ENCODE measurements at places on chromosomes 2 and 18.

DNA sequence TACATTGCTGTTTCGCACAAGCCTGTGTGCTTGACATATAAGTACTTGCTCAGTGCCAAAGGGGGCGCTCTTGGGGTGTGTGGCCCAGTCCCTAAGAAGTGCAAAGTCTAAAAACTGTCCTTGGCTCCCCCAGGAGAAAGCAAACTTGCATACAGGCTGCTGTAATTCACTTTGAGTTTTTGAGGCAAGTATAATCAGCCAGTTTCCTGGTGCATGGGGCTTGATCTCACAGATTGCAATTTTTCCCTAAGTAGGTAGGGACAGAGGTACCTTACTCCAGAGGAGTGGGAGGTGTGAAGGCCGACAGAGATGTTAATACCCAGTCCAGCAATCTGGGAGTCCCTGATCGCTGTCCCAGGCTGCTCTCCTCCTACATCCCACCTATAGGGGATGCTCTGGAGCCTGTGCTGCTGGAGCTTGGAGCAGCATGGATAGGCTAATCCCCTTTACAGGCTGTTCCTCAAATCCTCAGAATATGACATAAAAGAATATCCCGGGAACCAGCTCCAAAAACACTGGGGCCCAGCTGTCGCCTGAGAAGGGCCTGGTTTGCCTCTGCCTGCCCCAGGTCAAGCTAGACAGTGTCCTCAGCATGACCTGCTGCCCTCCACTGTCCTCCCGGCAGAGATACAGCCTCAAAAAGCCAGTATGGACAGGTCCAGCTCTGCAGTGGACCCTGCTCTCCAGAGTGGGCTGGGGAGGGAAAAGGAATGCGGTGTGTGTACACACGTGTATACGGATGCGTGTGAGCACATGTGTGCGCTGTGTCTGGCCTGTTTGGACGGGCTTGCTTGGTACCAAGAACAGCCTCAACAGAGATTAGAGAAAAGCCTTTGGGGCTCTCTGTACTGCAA, 136.5 kb upstream of the HAAO start:
- DNase-seq: no peak

- no peak for DNase-seq
Measured at GRCh38 chr2:99545066-99545465, 55.2 kb upstream of the REV1 start.

- no peak for DNase-seq
Measured at GRCh38 chr2:186827411-186827810, 21.6 kb downstream of the ZSWIM2 start.

- DNase-seq: no peak
Measured at GRCh38 chr2:31372097-31372496, 42.4 kb downstream of the XDH start.

GRCh38 chr2:108589781-108590180, 55.5 kb downstream of the LIMS1 start:
- DNase-seq: no peak

DNA sequence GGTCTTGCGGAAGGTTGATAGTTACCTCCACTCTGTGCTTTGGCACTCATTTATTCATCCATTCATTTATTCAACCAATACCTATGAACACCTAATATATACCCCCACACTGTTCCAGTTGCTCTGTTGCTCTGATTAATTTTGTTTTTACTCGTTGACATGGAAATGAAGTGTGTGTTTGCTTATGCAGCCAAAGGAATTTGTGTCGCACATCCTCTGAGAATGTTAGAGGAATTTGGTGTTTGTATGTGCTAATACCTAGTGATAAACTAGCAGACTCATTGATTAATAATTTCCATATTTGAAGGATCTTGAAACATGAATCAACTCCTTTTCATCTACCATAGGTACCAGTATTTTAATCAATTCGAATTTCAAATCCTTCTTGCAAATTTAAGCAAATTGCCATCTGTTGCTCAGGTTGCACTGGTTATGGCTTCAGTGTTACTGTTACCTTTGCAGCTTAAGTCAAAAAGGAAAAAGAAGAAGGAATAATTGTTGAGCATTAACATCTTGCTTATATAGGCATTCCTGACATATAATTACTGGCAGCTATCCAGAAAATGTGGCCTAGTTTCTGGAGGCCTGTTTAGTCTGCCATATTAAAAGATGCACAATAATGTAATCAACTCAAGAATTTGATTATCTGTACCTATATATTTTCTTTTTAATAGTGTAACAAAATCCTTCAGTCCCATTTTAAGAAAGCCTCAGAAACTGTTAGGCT, 25.7 kb upstream of the CRIM1 start:
- no peak for DNase-seq

- peak; percentile 21 for DNase-seq
Measured at GRCh38 chr2:59584958-59585357, 968.5 kb downstream of the BCL11A start.

GRCh38 chr2:216429428-216429827, 17.1 kb downstream of the SMARCAL1 start:
- DNase-seq: no peak

DNA sequence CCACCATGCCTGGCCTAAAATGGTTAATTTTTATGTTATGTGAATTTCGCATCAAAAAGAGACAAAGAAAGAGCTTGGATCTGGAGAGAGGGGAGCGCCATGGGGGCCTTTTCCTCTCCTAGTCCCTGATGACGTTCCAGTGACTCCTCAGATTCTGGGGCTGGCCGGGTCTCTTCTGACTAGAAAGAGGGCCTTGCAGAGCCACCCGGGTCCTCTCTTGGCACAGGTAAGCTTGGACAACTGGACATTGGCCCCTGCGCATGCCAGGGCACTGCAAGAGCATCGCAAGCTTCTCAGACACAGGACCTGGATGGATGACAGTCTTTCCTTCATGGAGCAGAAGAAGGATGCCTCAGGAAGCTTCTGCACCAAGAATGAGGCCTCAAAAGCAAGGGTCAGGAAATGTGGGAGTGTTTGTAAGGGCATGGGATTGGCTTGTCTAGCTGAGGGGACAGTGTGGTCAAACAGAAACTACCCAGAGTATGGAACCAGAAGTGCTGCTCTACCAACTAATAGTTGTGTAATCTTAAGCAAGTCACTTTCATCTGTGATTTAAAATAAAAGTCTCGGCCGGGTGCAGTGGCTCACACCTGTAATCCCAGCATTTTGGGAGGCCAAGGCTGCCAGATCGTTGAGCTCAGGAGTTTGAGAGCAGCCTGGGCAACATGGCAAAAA, 35.2 kb downstream of the FOSL2 start:
- DNase-seq: no peak

DNA sequence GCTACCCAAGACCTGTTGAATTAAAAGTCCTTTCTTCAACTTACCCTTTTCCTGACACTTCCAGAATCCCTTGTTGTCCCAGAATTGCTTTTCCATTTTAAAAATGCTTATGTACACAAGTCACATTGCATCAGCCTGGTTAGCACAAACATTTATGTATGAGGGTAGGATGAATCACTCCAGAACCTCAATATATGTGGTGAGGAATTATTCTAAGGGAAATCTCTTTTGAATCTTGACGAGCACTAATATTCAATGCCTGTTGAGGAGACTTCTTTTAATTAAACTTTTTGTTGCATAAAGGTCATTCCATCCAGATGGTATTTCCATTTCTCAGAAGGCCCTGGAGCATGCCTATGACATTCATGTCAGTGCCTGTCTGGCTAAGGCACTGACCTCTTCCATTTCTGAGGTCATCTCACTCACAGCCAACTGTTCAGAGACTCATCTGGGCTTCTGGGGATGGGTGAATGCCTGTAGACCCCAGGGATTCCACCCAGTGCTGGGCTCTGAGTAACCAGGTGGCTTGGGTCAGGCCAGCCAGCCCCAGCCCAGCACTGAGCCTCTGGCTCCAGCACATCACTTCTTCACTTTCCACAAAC, 28.2 kb downstream of the ACMSD start:
- no peak for DNase-seq

- DNase-seq: no peak
Measured at GRCh38 chr2:163312713-163313112, 423.1 kb downstream of the FIGN start.

DNA sequence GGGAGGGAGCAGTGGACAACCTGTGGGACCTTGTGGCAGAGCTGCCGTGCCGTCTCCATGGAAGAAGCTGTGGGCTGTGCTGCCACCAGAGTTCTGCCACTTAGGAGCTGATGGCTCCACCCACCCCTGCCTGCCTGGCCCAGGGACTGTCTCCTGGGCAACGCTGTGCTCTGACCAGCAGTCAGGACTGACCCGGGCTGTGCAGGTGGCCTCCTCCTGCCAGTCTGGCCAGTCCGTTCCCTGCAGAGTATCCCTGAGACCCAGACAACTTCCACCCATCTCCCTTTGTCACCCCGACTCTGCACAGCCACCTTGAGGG, 12.8 kb downstream of the ASIC4 start:
- DNase-seq: no peak

DNA sequence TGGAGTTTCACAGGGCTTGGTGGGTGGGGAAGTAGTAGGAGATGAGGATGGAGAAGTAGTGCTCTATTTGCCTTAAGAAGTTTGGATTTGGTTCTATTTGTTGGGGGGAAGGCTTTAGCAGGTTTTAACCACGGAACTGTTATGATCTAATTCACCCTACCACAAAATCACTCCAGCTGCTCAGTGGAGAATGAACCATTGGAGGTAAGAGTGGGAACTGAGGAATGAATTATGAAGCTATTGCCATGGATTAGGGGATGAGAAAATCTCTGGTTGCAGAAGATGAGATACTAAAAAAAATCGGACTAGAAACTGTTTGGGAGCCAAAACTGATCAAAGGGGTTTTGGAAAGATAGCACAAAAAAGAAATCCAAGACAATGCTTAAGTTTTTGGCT, 488.9 kb downstream of the DLGAP1 start:
- DNase-seq: no peak

DNA sequence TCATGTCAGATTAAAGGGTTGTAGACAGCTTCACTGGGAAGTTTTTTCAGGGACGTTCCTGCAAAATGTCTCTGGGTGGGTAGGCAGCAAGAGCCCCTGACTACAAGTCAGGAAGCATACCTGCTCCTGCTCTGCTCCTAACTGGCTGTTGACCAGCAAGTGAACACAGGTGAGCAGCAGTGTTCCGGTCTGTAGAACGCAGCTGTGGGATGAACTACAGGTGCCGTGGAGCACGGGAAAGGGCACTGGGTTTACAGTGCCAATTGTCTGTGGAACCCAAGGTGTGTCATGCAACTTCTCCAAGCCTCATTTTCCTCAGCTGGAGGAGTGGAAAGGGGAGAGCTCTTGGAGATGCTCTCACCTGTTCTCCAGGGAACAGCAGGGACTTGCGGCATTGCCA, 6.6 kb downstream of the ASB18 start:
- DNase-seq: no peak

DNA sequence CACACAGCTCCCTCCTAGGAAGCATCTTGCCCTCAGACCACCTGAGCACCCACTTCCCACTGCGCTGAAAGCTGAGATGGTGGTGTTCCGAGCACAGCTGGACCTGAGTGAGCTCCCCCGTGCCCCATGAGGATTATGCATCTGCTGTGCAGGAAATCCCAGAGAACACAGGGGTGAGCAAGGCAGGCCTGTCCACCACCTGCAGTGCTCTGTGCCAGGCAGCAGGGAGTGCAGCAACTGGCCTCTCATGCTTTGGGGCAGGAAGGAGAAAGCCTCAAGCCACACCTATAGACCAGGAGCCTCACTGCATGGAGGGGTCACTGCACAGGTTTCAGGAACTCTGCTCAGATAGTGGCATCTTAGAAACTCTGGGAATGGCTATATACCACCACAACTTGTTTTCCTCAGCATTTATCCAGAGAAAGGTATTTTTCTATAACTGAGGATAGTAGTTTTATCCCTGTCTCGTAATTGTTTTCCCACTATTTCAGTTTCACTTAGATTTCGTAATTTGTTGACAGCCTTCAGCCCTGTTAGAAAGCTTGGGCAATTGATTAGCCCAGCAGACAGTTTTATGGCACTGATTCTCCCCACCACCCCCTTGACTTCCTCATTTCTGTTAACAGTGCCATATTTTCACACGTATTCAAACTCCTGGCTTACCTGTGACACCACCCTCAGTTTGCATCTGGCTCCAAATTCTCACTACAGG, 144.3 kb upstream of the DAPL1 start:
- no peak for DNase-seq

DNA sequence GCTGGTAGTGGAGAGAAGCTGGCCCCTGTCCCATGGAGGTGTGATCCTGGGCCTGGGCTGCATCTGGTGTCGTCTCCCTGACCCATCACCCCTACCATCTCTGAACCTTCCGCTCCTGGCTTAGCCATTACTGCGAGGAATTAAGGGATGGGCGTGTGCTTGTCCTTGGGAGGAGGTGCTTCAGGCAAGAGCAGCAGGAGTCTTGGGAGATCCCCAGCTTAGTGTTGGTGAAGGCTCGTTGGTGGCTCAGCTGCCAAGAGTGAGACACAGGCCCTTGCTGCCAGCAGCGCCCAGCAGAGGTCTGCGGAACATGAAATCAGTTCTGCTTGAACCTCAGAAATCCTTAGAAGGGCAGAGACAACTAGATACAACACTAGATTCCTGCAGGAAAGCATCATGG, 59.9 kb upstream of the TGFA start:
- DNase-seq: no peak

DNA sequence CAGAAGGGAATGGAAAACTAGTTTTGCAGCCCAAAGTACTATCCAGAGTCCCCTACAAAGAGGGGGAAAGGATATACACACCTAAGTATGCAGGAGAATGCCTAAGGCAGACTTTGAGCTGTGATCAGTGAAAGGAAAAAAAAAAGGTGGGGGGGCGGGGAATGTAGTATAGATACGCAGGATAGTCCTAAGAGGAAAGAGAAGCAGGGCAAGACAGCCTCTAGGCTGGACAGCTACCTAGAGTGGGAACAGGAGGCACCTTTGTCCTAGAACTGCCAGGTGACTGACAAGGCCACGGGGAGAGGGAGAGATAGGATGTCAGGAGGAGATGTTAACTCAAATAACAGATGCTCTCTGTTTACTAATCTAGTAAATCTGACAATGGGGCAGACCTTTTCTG, 6.0 kb downstream of the REEP1 start:
- no peak for DNase-seq

DNA sequence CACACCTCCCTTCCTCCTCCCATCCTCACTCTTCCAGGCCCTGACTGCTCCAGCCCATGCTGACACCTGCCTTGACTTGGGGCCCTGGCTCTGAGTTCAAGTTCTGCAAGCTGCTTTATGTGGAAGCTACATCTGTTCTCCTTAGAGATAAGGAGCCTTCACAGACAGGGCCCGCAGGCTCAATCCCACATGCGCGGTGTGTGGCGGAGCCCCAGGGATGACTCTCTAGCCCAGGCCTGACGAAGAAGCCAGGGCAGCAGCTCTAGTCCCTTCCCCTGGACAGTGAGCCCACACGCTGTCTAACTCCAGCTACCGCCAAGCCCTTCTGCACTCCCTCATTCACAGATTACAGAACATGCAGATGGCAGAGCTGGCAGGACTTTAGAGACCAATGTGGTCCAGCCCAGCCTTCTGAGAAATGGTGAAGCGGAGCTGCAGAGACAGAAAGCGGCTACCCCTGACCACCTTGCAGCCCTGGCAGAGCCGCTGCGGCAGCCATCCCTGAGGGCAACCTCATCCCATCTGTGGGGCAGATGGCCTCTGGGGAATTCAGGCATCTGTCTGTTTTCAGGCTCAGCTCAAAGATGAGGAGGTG, 304.3 kb downstream of the CELF4 start:
- DNase-seq: no peak

GRCh38 chr2:219603771-219604170, 6.1 kb downstream of the STK11IP start:
- no peak for DNase-seq

GRCh38 chr2:163264341-163264740, 425.8 kb upstream of the KCNH7 start:
- DNase-seq: no peak
